ENCODE measurements at places on chromosomes 7 and 10.

DNA sequence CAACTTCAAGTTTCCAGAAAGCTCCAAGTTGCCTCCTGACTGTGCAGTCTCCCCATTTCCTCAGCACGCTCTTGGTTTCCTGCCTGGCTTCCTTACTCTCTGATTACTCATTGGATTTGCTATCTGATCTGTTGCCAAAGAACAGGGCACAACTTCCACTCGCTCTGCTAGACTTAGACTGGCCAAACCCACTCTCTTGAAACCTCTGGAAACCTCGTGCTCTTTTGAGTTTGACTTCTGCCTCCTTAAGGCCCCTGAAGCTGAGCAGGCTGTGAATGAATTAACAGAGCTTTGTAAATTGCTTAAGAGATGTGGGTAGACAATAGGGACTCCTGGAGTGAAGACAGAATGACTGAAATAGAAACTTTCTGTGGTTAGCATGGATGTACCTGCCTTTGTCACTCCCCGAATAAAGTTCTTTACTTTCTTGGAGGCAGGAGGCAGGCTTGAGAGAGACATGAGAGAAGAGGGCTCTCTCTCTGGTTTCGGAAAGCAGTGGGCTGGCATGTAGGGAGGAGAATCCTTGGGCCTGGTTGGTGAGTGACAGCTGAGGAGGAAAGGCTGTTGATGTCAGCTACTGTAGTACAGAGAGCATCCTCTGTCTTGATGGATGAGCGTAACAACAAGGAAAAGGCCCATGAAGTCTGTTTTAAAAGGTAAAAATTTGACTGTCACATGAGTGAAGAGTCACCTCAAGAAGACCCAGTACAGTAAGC is 70.8 kb downstream of the CHN2 start:
- no peak for DNase-seq

- no peak for DNase-seq
Measured at GRCh38 chr10:21165489-21165888, 268.4 kb upstream of the NEBL start.

DNA sequence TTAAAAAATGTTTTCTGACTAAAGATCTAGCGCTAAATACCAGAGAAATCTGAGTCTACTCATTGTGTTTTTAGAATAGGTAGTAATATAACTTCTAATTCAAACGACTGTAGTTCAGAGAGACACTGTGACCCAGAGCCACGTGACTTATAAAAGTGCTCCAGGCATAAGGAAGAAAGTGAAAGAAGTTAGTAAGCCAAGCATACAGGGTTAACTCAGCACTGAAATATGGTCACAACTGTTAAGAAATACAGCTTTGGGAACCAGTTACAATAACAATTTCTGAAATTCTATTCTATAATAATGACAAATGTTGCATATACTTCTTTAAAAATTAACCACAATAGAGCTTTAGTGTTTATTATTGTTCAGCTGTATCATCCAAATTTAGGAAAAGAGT is 119.1 kb downstream of the TFEC start:
- no peak for DNase-seq

DNA sequence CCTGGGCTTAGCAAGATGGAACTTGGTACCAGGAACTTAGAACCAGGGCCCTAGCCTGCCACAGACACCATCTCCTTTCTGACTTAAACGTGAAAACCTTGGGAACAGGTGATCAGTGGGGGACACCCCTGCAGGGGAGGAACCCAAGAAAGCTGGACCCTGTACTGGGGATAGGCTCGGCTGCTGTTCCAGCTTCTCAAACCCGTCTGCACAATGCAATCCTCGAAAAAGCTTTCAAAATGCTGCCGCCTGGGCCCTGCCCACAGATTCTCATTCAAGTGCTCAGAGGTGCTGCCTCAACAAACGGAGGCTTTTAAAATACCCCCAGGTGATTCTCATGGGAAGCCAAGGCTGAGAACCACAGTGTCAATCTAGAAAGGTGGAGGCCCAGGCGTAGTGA is 169.7 kb downstream of the ARHGAP21 start:
- no peak for DNase-seq

DNA sequence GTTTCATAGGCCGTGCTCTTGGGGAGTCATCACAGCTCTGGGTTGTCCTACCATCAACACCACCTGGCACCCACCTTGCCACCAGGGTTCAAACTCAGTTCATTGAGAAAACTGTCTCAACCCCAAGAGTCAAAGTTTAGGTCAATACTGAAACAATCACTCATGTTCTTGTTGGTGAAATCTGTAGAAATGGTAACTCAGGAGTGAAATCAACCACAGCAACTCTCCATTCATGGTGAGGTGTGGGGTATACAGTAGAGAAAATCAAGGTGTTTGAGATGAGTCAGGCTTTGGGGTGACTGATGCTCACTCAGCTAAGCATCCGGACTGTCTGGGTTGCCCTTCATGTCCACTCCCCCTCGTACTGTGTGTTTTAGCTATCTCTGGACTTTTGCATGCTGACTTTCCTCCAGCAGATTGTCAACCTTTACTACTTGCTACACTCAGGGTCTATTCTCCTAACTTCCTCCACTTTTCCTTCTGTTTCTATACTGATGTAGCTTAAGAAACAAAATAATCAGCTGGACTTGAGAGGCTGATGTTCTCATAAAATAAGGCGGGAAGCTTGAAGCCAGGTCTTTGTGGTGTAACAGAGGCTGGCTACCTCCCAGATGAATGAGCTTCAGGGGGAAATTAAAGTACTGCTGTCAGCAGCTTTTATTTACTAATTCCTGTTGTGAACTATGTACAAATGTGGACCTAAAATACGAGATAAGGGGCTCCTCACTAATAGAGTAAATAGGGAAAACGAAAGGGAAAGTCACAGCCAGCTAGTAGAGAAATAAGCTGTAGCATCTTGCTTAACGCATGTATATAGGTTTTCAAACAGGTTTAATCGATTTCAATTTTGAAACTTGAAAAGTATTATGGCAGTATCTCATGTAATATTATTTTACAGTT is 173.6 kb upstream of the AKR1E2 start:
- peak; percentile 52 for DNase-seq
